ENCODE measurements at places on chromosomes 3 and 15.

GRCh38 chr15:68730471-68730919 lies 90.2 kb downstream of the ANP32A start:
- peak; percentile 49 for DNase-seq

DNA sequence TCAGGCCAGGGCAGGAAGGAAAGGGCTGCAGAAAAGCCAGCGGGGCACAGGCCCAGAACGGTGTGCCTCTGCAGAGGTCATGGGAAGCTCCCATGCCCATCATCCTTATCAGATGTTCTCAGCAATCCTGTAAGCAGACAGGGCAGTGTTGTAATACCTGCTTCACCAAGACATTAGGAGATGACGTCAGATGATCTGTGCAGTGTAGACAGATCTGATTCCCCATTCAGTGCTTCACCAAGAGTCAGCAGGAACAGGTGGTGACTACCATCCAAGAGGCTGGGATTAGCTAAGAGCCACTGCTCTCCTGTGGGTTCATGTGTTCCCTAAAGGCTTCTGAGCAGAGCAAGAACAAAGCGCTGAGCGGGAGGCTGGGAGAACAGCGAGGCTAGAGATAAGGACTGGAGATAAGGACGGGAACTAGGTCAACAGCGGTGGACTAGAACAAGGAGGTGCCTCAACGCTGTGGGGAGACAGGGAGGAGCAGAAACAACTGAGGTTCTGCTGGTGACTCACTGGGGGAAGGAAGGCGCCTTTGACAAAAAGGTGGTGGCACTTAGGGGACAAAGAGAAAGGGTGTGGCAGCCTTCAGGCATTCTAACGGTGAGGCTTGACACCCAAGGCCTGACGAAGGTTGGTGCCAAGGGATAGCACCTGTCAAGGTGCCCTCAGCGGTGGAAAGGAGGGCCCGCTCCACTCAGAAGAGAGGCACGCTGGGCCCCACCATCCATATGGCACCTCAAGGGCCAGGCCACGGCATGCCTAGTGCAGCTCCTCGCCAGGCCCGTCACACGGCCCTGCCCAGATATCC lies 28.4 kb downstream of the CCDC12 start:
- peak; percentile 93 for DNase-seq

DNA sequence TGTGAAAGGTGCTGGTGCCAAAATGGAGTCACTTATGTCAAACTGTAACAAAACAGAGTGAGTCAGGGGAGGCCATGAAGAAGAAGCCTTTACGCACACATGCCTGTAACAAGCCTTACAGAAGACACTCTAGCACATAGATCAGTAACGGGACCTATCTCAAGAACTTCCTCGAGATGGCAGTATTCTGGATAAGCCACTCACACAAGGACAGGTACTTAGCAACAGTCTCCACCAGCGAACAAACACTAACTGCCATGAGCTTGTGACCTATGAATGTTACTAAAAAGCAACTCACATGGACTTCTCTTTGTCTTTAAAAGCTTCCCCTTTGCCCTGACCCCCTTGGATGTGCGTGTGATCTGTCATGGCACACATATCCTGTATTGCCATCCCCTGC lies 235.1 kb downstream of the CD47 start:
- DNase-seq, result peak; percentile 41

DNA sequence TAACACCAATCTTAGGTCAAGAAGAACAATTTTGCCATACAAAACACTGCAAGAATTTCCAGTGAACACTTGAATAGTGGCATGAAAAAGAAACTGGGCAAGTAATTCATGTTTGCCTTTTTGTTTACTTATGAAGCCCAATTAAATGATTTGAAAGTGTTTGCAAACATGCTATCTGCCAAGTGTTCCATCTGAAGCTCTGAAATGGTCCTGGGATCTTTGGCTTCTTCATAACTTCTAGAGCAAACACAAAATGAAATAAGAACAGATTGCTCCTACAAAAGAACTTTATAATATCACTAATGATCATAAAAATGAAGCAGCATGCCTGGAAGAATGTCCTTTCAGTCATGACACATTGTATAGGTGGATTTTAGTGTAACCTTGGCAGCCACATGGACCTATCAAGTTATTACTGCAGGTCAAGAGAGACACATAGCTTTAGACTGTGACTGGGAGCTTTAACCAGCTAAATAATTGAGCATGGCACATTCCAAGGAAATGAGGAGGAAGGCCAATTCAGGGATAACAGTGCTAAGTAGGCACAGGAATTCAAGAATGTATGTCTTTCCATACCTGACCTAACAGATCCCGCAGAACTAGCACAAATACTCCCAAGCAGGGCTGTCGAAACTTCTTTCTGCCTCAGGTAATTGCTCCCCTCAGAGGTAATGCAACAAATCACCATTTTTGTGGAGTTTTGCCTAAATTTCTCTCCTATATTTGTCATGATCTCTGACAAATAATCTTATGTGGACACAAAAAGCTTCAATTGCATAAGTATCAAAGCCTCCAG lies 144.6 kb downstream of the DUT start:
- DNase-seq, result no peak

DNA sequence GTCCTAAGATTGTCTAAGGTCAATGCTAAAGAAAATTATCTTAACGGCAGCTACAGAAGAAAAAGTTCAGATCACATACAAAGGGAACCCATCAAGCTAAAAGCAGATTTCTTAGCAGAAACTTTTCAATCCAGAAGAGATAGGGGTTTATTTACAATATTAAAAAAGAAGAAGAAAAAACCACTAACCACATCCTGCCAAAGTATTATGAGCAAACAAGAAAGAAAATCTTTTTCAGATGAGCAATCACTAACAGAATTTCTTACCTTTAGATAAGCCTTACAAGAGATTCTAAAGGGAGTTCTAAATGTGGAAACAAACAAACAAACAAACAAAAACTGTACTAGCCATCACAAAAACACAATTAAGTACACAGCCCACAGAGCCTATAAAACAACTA lies 1015.8 kb upstream of the EPHA6 start:
- no peak for DNase-seq

GRCh38 chr15:59354417-59355031 lies 18.1 kb downstream of the MYO1E start:
- no peak for DNase-seq

DNA sequence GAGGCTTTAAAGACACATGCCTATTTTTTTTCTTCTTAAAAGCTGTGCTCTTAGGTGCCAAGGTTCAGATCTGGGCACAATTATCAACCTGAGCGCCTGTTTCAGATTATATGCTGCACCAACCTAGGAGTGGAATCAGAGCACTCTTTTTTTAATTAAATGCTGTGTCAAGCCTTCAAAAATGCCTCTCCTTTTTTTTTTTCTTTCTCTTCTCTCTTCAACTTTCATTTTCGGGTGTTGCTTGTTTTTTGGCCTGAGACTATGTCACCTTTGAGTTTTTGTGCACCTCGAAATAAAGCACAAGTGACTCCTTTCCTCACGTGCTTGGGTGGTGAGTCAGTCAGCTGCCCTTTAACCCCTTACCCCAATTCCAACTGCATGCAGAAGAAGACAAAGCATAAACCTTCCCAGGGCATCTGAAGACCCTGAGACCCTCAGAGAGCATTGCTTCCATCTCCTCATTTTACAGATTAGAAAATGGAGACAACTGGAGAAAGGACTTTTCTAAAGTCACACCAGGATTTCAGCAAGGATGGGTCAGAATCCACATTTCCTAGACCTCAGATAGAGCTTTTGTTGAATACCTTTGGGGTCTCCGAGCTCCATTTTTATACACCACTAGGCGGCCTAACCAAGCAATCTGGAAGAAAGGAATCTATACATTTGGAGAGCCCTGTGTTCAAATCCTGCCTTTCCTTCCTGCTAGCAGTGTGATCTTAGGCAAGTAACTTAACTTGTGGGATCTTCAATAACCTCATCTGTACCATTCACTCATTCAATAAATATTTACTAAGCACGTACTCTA lies 631 bp upstream of the PRICKLE2 start:
- DNase-seq, result no peak

GRCh38 chr3:90007778-90008499 lies 900.5 kb downstream of the EPHA3 start:
- no peak for DNase-seq

Measured in stomach (tissue), 19 donors.